Heart left ventricle (tissue), 16 donors: ENCODE measurements at places on chromosomes 7 and 10. TPM values are rescaled to one million over a fixed set of nuclear protein-coding genes. Genes with fewer than 3 reads are reported as not detected.
A peak's percentile ranks its signal among the peaks of the same experiment; 100 is the strongest.

Gene RSPH10B2
- not detected for total RNA-seq

Gene LRIT1
- not detected for total RNA-seq

GRCh38 chr7:151431281-151431767 is 8.6 kb downstream of the CRYGN start:
- no peak for DNase-seq

DNA sequence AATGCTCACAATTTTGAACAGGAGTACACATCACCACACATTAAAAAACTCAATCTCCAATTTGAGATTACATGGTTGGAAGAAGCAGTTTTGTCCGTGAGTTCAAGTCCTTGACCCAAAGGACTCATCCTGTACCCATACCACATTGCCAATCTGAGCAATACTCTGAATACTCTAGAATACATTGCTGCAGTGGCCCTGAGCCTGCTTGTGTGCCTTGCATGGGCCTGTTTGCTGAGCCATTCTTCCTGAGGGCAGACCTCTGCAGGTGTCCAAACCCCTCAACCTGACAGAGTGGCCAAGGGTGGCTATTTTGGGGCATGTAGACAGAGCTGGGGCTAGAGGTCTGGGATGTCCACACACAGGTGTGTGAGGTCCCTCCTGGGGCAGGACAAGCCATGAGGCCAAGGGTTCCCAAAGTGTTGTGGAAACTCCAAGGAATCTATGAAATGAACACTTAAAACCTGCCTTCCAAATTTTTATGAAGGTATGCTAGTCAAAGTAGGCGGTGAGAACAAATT is 15.5 kb downstream of the AGMO start:
- DNase-seq = no peak

DNA sequence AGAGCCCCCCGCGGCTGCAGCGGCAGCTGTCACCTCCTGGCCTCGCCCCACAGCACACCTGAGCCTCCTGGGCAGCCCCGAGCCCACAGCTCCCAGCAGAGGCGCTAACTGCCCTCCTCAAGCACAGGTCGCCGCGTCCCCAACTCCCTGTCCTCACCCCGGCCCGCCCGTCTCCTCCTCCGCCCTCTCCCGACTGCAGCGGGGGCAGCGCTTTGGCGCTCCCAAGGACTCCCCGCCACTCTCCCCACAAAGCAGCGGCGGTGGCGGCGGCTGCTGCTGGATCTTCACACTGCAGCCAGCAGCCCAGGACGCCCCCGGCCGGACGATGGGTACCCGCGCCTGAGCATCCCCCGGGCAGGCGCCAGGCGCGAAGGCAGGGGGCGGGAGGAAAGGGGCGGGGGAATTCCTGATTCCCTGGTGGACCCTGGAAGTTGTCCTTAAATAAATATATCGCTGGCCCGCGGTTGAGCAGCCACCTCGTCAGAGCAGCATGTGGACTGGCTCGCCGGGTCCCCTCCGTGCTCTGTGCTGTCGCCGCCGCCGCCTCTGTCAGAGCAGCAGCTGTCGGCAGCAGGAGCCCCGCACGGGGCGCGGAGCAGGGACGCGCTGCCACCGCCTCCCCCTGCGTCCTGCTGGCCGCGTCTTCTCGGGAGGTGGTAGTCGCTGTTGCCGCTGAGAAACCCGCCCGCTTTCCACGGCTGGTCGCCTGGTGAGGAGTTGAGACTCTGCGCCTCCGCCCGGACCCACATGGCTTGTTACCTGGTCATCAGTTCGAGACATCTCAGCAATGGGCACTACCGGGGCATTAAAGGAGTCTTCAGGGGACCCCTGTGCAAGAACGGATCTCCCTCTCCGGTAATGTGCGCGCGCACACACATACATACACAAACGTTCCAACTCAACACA is at the start of gene ZNF804B:
Gene ZNF804B (plus strand): TSS at position 471 of the 906 bp plus-strand sequence. CDS start 277 bp downstream, at position 748.
- DNase-seq = peak; percentile 60

- DNase-seq = no peak
Observed at GRCh38 chr10:2895594-2896196, 171.7 kb upstream of the PFKP start.
